ENCODE measurements at places on chromosomes 1 and 21.
A peak's percentile ranks its signal among the peaks of the same experiment; 100 is the strongest.

- no peak for DNase-seq
Observed at GRCh38 chr1:28112388-28113241, 24.2 kb upstream of the EYA3 start.

- DNase-seq: no peak
Observed at GRCh38 chr21:44066116-44066515, 41.1 kb upstream of the PWP2 start.

DNA sequence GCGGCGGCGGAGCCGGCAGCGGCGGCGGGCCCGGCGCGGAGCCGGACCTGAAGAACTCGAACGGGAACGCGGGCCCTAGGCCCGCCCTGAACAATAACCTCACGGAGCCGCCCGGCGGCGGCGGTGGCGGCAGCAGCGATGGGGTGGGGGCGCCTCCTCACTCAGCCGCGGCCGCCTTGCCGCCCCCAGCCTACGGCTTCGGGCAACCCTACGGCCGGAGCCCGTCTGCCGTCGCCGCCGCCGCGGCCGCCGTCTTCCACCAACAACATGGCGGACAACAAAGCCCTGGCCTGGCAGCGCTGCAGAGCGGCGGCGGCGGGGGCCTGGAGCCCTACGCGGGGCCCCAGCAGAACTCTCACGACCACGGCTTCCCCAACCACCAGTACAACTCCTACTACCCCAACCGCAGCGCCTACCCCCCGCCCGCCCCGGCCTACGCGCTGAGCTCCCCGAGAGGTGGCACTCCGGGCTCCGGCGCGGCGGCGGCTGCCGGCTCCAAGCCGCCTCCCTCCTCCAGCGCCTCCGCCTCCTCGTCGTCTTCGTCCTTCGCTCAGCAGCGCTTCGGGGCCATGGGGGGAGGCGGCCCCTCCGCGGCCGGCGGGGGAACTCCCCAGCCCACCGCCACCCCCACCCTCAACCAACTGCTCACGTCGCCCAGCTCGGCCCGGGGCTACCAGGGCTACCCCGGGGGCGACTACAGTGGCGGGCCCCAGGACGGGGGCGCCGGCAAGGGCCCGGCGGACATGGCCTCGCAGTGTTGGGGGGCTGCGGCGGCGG lies 1.0 kb downstream of the ARID1A start:
- peak; percentile 64 for DNase-seq

DNA sequence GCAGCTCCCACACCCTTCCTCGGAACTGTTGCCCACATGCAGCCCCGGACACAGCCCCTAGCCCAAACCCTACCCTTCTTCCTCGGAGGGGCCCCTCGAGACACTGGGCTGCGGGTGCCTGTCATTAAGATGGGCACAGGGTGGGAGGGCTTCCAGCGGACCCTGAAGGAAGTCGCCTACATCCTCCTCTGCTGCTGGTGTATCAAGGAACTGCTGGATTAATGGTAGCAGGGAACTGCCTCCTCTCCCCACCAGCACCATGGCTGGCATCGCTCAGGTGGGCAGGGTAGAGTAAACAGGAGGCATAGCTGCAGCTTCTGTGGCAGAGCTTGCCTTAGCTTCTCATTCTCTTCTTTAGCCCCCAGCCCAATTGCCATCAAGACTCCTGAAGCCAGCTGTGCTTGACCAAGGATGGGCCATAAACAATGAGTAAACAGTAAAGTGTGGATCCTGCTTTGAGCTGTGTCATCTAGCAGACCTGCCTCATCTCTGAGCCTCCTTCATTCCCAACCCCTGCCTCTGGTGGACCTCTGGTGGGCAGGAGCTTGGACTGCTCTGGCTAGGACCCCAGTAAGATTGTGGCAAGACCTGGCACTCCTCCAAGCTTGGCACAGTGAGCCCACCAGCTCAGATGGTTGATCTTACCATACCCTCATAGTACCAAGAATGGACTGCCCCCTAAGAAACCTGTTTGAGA lies at the start of gene LENEP:
Gene LENEP (plus strand): TSS at position 15 of the 697 bp plus-strand sequence. CDS start 22 bp downstream, at position 37.
- DNase-seq: no peak

- DNase-seq: no peak
Observed at GRCh38 chr1:230702934-230703678, 10.8 kb downstream of the AGT start.

DNA sequence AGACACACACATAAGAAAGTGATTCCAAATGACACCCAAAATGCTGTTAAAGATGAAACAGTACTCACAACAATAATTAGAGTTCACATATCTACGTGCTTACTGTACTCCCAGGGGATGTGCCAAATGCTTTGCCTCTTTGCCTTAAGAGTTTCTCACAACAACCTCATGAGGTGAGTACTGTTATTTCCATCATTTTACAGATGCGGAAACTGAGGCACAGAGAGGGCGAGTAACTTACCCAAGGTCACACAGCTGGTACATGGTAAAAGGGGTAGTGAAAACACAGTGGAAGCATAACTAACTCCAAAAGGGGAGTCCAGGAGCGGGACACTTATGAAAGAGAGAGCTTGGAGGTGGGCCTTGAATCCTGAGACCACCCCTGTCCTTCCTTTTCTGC lies 171.8 kb downstream of the ACTL8 start:
- DNase-seq: no peak

DNA sequence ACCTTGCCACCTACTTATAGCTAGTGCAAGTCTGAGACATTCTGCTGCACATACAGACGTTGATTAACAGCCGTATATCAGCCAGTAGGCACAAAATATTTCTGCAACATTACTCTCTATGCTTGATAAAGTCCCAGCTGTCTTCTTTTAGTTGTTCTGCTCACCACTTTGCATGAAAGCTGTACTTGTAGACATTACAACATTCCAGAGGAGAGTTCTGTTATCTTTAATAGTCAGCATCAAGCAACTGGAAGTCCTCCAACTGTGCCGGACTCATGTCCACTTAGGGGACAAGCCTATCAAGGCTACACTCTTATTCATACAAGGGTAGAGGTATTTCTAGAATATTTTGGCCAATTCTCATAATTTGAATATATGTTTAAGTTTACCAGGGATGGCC lies 50.0 kb downstream of the CACHD1 start:
- DNase-seq: no peak

DNA sequence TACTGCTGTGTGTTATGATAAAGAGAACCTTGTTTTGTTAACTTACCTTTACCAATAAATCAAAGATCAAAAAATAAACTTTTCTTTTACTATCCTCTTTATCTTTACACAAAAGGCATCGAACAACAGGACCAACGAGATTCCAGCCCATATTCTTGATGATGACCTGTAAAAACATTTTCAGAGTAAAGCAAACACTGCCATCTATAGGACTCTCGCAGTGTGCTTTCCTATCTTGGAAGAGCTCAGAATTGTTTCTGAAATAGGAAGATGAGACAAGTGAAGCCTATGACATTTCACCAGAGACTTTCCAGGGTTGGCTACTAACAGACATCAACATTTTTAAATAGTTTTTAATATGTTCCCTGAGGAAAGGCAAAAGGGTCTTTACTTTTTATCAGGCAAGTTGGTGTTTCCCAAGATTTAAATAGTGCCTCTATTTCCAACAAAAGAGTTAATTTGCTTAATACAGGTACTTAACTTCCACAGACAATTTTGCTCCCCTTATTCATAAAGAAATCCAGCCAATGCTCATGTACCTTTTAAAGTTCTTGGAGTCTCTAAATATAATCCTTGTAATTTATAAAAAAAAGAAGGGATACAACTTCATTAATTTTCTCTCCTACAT lies 7.3 kb downstream of the GLMN start:
- DNase-seq: no peak

GRCh38 chr1:223312273-223312672 lies 51.7 kb downstream of the SUSD4 start:
- DNase-seq: no peak

DNA sequence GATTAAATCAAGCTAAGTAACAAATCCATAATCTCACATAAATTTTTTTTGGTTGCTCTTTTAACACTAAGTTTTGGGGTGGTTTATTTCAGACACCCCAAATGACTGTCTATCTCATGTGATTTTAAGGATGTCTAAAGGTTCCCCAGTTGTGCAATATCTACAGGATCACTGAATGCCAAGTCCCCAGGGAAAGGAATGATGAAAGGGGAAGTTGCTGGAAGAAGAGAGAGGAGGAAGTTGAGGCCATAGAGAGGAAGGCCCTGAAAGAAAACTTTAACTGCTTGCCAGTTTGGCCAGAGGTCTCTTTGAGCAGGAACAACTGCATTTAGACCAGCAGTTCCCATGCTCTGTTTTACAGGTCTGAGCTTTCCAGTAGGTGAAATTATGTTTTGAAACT lies 27.5 kb upstream of the SLC19A2 start:
- no peak for DNase-seq

GRCh38 chr1:157115429-157115838 lies 15.8 kb upstream of the ETV3L start:
- DNase-seq: no peak

DNA sequence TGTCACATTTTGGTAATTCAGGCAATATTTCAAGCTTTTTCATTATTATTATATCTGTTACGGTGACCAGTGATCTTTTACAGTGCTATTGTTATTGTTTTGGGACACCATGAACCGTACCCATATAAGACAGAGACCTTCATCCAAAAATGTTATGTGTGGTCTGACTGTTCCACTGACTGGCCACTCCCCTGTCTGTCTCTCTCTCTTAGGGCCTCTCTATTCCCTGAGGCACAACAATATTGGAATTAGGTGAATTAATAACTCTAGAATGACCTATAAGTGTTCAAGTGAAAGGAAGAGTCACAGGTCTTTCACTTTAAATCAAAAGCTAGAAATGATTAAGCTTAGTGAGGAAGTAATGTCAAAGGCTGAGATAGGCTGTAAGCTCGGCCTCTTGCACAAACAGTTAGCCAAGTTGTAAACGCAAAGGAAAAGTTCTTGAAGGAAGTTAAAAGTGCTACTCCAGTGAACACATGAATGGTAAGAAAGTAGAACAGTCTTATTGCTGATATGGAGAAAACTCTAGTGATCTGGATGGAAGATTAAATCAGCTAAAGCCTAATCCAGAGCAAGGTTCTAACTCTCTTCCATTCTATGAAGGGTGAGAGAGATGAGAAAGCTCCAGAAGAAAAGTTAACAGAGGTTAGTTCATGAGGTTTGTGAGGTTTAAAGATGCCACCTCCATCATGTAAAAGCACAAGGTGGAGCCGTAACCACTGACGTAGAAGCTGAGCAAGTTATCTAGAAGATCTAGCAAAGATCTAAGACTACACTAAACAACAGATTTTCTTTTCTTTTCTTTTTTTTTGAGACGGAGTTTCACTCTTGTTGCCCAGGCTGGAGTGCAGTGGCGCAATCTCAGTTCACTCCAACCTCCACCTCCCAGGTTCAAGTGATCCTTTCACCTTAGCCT lies 19.7 kb upstream of the DIPK1A start:
- peak; percentile 62 for DNase-seq

DNA sequence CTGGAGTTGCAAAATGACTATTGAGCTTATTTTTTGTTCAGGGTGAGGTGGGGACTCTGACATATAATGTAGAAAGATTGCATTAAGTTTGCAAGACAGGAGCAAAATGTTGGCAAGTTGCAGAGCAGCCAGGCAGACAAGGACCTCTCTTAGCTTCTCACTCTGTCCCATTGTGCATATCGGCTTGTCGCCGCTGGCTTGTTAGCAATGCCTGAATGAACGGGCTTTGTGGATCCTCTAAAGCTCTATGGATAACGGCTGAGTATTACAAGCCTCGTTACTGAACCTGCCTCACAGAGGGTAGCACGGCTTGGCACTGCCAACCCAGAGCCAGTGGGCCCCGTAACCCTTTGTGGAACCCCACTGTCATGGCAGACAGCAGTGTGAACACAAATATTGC lies 68.4 kb downstream of the TNR start:
- no peak for DNase-seq

DNA sequence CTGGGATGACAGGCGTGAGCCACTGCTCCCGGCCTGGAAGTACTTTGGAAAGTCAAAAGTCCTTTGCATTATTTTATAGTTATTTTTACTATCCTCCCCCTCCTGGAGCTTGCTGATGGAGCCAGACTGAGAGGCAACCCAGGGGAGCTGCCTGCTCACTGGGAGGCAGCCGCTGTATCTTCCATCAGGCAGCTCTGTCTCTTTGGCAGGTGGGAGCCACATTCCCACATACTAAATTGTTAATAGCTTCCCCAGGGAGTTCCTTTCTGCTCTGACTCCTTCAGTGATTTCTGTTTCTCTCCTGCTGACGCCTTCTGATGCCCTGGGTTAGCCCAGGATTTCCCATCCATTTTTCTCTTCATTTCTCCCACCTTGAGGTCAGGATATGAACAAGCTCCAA lies 4.9 kb upstream of the OPRD1 start:
- DNase-seq: no peak

DNA sequence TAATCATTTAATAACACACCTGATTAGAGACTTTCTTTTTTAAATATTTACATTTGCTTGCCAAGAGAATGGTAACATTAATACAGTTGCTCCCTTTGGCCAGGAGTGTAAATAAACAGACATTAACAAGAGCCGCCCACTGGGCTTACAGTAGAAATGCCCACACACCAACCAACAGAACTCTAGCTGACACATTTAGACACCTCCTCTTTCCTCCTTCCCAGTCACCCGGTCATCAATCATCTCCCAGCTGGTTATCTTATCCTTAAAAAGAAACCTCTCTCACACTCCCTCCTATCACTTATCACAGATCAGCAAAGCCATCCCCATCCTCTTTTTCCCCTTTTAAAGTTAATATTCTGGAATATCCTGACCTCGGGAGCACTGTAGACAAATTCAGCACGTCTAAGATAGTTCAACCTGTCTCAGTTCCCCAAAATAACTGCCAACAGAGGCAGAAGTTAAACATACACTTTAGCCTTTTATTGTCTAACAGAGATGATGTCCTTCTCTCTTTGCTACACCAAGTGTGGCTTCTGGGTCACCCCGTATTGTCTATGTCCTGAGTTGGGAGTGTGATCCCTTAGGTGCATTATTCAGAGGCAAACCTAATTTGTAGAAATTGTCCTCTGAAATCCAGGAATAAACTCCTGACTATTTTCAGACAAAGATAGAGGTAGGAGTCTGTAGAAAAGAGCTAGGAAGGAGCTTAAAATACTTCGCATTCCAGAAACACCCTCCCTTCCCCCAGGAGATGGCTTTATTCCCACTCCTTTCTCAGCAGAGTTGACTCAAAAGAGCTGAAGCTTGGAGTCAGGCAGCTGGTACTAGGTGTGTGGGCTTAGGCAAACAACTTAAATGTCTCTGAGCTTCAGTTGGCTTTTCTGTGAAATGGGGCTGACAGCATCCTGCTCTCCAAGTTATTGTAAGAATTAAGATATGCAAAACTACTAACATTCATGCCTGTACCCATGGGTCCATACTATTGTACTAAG lies 8.8 kb downstream of the MYCL start:
- no peak for DNase-seq

- DNase-seq: no peak
Observed at GRCh38 chr21:42863504-42863870, 15.9 kb downstream of the WDR4 start.

- DNase-seq: no peak
Observed at GRCh38 chr1:158286487-158286886, 3.2 kb upstream of the CD1C start.

DNA sequence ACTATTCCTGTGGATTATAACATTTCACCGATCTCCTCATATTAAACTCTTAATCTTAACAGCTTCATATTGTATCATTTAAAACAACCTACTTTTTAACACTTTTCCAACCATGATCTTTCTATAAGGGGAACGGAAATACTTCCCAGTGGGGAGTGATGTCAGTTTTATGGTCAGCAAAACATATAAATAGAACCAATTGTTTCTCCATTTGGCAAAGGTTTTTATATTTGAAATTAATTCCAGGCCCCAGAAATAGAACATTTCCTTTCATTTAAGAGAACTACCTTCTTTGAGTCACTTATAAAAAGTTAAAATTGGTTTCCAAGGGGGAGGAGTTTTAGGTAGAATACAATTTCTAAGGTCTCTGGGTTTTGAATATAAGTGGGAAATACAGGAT lies 189.6 kb downstream of the TGFBR3 start:
- no peak for DNase-seq

- DNase-seq: no peak
Observed at GRCh38 chr1:174659823-174660222, 212.1 kb downstream of the GPR52 start.

All from activated CD4-positive, alpha-beta memory T cell treated with anti-CD3 and anti-CD28 coated beads, Interleukin-2, amount 10 ng/mL, durations not matched to agents 7 days and 5 days (primary cell).